ENCODE measurements at places on chromosomes 6 and 20.

DNA sequence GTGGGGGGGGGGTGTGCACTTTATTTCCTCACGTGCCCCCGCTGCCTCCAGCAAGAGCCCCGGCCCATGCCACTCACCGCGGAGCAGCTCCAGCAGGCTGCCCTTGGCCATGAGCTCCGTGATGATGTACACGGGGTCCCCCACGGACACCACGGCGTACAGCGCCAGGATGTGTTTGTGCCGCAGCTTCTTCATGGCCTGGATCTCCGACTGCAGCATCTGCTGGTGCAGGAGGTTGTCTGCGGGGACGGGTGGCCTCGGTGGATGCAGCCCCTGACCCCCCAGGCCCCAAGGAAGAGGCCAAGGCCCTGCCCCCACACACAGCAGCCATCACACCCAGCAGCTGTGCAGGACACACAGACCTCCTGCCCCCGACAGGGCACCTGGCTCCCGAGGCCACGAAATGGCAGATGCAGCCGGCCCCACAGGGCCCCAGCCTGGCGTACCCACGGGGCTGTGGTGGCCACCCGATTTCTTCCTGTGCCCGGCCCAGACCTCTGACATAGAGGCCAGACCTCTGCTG lies 4.7 kb downstream of the PTK6 start:
- DNase-seq: no peak

DNA sequence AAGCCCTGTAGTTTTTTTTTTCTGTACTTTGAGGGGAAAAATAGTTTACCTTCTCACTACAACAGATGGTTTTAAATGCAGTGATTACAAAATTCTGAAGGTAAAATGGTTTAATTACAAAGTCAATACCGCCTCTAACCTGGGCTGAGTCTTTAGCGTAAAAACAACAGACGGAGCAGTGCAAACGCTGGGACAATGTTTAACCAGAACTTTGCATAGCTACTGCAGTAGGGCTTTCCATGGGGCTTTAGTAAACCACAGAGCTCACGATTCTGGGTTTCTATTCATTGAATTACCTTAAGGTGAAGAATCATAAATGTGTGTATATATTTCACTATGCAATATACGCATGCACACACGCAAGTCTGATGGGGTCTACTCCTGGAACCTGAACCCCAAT lies 77.9 kb downstream of the RFX6 start:
- no peak for DNase-seq

GRCh38 chr6:30915591-30915946 lies 1.5 kb downstream of the VARS2 start:
- DNase-seq: peak; percentile 1

- no peak for DNase-seq
Measured at GRCh38 chr6:57210060-57210459, 12.0 kb downstream of the RAB23 start.

DNA sequence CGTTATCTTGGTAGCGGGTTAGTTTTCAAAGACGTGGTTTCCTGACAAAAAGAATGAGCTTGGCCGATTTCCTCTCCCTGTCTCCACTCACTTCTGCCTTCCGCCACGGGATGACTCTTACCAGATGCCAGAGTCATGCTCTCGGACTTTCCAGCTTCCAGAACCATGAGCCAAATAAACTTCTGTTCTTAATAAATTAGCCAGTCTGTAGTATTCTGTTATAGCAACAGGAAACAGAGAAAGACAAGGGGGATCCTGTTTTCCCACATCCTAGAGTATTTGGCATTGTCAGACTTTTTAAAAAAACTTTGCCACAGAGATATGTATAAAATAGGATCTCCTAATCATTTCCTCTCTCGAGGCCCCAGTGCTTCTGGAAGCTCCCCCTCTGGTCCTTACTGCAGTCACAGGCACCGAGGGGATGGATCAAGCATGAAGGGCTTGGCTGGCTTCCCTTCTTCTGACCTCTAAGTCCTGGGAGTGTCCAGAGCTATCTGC lies 84.9 kb upstream of the NAA20 start:
- DNase-seq: no peak

DNA sequence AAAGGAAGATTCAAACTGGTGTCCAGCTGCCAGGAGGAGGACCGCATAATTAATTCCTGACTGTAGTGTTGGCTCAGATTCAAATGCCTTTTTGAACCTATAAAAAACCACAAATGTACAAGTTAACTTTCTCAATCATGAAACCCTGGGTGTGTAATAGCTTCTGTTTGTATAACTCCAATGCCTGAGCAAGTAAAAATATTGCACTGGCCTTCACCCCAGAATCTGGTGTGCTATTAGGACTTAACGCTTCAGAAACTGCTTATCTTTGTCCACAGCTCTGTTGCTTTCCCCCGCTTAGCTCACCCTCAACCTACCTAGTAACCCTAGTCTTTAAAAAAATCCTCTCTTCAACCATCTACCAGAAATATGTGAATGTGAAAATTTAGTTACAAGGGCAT lies 119.1 kb upstream of the MAP7 start:
- DNase-seq: no peak

GRCh38 chr20:19783966-19784401 lies 25.9 kb downstream of the RIN2 start:
- DNase-seq: no peak

- DNase-seq: no peak
Measured at GRCh38 chr20:17558154-17558940, 11.5 kb upstream of the DSTN start.

- no peak for DNase-seq
Measured at GRCh38 chr6:36028877-36029324, 1.3 kb downstream of the MAPK14 start.

GRCh38 chr20:34880215-34880850 lies 3.9 kb downstream of the ACSS2 start:
- no peak for DNase-seq

DNA sequence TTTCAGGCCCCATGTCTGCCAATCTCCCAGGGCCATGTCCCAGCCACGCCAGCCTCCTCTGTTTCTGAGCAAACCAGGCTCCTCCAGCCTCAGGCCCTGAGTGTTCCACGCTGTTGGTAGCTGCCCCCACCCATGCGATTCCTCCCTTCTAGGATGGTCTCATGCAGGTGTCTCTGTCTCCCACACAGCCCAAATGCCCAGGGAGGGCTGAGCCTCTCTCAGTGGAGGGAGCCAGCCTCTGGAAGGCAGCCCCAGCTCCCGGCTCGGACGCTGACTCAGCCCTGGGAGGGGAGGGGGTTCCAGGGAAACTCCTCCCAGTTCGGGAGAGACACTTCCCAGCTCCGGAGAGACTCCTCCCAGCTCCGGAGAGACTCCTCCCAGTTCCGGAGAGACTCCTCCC lies 122.9 kb upstream of the AFDN start:
- no peak for DNase-seq

DNA sequence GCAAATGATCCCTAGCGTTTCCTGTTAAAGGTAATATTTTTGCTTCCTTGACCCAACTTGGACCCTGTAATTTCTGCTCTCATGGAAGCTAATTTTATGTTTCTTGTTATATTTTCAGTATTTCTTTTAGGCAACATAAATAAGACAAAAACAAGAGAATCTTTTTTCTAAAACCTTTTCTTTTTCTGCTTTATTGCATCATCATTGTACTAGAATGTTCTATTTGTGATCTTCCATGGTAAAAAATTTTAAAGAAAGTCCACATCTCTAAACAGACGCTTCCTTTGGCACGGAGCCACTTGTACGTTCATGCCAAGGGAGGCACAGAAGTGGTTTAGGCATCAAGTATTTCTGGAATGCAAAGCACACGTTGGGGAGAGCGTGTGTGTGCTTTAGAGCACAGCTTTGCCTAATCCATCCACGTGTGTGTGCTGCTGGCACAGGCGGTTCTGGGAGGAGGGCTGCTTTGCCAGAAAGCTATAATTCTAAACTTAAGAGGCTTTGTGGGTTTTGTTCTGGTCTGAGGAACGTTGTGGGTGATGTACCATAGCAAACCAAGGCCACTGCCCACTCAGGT lies 98.3 kb downstream of the SASH1 start:
- DNase-seq: no peak

- no peak for DNase-seq
Measured at GRCh38 chr20:52056203-52057062, 135.1 kb downstream of the ZFP64 start.

DNA sequence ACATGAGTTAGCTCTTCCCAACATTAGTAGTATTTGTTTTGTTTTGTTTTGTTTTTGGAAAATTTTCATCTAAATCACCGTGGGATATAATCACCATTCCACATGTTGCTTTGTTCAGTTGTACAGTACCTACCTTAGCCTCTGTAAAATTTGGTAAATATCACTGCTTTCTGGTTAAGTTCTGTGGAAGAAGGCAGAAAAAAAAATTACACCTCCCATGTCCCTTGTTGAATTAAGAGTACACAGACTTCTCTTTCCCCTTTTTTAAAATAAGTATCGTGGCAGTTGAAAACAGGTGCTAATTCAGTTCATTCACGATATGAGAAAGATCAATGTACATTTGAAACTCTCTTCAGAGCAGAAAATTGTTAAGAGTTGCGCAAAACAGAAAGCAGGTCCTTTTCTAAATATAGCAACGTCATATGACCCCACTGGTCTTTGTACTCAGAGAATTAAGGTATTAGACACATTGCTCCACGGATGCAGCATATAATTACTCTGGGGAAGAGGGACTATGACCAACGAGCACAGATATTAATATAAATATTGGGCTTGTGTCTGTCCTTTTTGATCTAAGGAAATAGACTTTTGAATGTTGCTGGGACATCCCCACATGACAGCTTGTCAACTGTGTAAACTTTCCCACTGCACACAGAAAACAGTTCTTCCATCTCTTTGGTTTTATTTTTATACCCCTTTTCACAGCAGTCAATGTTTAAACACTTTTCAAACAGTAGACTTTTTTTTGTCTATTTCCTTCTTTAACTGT lies 58.6 kb upstream of the ZNF217 start:
- no peak for DNase-seq

GRCh38 chr6:28315628-28316027 lies 20.3 kb downstream of the ZSCAN31 start:
- DNase-seq: no peak

DNA sequence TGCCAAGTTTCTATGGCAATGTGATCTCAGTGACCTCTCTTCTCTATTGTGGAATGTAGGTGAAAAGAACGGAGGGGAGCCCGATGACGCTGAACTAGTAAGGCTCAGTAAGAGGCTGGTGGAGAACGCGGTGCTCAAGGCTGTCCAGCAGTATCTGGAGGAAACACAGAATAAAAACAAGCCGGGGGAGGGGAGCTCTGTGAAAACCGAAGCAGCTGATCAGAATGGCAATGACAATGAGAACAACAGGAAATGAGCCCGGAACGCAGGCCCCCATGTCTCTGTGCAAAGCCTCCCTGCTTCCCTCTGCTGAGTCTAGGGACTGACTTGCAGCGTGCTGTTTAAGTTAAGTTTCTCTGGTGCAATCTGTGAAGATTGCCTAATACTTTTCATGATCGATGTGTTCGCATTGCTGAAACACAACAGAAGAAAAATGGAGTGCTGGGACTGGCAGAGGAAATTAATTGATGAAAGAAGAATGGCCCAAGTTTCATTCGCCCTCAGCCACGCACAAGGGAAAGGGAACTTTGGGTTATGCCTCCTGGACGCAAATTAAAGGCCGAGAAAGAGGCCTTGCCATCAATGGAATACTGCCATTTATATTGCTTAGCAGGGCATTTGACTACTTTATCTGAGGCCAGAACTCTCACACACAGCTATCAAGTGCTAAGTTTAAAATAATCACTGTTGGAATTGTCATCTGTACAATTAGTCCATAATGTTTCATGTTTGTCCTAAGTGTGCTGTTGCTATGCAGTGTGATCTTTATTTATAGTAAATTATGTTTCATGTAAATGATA lies 146.4 kb downstream of the AKAP7 start:
- DNase-seq: no peak

- DNase-seq: no peak
Measured at GRCh38 chr20:25059866-25060465, 2.0 kb upstream of the ACSS1 start.

- DNase-seq: no peak
Measured at GRCh38 chr6:168007592-168008338, 10.3 kb downstream of the KIF25 start.

- no peak for DNase-seq
Measured at GRCh38 chr6:153088796-153089195, 42.3 kb downstream of the RGS17 start.

DNA sequence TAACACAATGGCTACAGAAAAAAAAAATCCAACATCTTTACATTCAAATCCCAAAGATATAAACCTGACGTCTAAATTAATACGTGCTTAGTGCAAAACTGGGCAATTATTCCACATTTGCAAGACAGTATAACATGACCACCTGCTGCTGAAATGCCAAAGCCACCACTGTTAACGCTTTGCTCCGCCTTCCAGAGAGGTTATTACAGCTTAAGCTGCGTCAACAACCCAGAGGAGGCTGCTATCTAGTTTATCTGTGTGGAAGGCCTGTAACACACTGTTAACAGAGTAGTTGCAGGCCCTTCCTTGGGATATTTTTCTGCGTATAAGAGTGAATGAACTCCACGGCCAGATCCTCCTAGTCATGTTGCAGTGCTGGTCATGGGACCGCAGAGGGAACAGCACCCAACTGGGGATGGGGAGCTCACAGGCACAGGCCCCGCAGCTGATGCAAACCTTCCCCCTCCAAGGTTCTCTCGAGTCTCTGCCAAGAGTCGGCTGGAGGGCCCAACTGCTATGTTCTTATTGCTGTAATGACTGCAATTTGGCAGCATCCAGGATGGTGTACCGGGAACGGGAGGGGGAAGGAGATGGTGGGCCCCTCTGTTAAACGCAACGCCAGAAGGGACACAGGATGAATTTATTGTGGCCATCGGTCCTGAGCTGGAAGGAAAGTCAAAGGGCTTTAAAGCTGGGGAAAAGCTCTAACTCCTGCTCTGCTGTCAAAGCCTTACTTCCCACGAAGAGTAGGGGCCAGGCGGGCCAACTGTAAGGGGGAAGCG lies 993 bp upstream of the NCOA7 start:
- DNase-seq: peak; percentile 12

DNA sequence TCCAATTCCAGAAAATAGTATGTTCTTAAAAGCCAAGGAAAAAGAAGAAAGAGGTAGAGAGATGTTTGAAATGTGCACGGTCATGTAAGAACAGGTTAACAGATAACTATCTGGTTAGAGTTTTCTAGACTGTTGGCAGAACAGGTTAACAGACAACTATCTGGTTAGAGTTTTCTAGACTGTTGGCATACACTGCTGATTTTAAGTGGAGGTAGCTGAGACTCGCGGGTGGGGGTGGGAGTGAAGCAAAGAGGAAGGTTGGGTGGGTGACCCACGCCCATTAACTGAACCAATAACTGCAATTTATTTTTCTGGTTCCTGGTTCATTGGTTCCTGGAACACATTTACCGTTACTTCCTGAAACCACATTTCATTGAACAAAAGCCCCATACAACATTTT lies 157.5 kb downstream of the ELOVL4 start:
- no peak for DNase-seq

DNA sequence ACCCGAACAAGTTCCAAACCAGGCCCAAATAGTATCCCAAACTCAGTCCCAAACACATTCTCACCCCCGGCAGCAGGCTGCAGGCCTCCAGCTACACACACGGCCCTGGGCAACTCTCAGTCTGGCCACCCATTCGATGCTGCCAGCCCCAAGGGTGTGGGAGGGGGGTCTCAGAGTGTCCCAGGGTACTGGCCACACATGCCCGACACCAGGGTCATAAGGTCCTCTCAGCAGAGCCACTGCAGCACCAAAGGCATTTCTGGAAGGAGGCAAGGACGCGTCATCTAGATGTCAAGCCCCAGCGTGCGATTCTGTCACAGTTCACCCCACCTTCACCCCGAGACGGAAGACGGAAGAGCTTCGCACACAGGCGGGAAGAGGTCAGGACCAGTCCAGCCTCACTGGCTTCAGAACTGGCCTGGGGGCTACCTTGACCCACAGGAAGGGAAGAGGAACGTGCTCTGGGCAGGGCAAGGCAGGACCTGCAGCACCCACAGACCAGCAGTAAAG lies 9.5 kb downstream of the MYL9 start:
- DNase-seq: no peak

- DNase-seq: no peak
Measured at GRCh38 chr6:129667034-129667433, 42.9 kb downstream of the ARHGAP18 start.
